Urothelium cell line (cell line): ENCODE measurements at places on chromosomes 5 and 9.

GRCh38 chr9:37471942-37472684 lies 6.9 kb upstream of the ZBTB5 start:
- peak; percentile 87 for DNase-seq

- DNase-seq: peak; percentile 34
Measured at GRCh38 chr5:96660971-96661854, 963 bp upstream of the CAST start.

- DNase-seq: no peak
Measured at GRCh38 chr9:129964901-129965734, 77.9 kb downstream of the FNBP1 start.

- DNase-seq: peak; percentile 36
Measured at GRCh38 chr5:73218552-73219171, 45.7 kb downstream of the TMEM174 start.

GRCh38 chr5:169656125-169656901 lies 19.2 kb downstream of the DOCK2 start:
- DNase-seq: no peak

- no peak for DNase-seq
Measured at GRCh38 chr9:124428751-124429529, 13.7 kb upstream of the PSMB7 start.

DNA sequence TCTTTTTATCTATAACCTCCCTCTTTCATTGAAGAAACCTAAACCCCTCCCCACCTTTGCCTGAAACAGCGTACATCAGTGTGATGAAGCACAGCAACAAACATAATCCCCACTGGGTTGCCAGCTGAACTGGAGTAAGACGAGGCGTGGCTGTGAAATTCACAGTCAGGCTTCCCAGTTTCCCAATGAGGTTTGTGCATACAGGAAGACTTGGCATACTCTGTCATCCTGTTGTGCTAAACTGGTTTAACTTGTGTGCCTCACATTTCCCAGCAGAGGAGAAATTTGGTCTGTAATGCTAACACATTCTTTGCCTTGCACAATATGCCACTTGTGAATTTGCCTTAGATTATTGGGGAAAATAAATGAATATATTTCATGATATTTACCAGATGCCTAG lies 121.5 kb downstream of the SV2C start:
- no peak for DNase-seq

- no peak for DNase-seq
Measured at GRCh38 chr9:37732086-37732741, 21.4 kb upstream of the TRMT10B start.

DNA sequence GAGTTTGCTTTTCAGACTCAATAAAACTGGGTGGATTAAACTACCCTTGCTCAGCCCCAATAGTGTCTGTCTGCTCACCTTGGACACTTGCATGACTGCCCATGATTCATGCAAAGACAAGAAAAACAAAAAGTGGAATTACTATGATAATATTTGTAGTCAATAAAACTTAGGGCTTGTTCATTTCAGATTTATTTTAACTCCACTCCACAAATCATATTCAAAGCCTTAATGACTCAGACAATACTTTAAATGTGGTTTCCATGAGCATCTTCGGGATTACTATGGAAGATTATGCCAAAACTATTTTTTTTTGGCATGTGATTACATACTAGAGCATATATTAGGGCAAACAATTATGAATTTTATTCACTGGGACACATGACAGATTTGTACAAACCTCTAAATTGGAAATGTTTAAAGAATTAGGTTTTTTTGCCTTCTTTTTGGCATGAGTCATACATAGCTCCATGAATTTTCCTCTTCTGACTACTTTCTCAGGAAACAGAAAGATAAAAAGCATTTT lies 468.9 kb downstream of the ACTL7B start:
- DNase-seq: peak; percentile 6

- DNase-seq: no peak
Measured at GRCh38 chr9:97556721-97557605, 55.5 kb downstream of the TMOD1 start.

DNA sequence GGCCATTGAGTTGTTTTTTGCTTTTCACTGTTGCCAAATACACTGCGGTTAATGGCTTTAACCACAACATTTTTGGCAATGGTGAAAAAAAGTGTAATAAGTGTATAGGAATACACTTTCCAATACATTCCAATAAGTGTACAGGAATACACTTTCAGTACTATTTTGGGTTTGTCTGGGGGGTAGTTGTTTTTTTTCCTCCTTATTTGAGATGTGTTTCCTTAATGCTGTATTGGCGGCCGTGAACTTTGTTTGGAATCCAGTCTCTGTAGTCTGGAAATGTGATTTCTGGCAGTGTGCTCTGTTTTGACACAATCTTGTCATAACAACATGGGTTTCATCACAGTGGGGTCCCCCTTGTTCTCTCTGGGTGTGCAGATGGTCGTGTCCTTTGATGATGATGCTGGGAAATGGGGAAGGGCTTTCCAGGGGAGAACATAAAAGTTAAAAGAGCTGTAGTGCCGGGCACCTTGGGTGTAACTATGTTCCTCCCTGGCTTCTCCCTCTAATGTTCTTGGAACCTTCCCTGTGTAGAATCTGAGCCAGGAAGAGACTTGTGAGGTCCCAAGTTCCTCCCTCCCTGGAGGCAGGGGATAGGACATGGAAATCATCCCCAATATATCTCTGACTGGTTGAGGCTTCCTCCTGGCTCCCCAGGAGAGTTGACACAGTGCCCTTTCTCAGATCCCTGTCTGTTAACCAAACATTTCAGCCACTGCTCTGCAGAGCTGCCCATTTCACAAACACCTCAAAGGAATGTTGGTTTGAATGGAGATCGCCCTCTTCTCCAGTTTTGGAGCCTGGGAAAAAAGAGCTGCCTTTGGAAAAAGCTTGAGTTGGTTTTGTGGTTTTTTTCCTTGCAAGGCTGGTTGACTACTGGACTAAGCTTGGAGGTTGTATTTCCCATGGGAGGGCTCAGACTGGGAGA lies 44.8 kb downstream of the RCL1 start:
- peak; percentile 31 for DNase-seq

DNA sequence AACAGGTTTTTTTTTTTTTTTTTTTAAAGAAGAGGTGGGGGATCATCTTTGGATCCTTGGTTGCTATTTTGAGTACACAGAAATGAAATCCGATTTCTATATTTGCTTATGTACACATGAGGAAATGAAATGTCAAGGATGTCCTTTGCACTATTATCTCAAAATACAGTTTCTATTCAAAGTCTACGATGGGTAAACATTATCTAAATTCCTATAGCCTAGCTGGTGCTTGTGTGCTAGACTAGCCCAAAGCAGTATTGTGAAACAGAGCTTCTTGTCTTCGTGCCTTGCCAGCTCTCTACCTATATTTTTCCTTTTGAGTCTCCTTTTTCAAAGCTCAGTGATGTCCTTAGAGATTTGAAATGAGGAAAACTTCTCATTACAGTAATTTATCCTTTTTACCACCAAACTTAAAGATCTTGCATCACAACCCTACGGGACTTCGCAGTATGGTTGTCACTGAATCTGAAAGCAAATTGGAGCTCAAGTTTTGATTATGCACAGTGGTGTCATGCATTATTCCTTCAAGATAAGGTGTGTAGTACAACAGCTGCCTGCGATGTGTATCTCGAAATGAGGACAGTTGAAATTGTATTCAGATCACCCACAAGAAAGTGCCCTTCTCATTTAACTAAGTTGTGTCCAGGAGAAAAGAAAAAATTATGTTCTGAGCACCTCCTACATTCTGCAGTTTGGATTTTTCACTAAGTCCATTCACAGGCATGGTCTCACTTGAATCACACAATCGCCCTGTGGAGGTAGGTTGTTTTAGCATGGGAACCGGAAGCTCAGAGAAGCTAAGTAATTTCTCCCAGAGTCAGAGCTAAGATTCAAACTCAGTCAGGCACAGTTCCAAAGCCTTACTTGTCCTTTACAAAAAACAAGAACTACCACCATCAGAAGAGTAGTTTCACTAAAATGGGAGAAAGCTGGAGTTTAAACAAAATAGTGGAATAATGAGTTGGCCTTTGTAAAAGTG lies 379.0 kb downstream of the GLIS3 start:
- no peak for DNase-seq

DNA sequence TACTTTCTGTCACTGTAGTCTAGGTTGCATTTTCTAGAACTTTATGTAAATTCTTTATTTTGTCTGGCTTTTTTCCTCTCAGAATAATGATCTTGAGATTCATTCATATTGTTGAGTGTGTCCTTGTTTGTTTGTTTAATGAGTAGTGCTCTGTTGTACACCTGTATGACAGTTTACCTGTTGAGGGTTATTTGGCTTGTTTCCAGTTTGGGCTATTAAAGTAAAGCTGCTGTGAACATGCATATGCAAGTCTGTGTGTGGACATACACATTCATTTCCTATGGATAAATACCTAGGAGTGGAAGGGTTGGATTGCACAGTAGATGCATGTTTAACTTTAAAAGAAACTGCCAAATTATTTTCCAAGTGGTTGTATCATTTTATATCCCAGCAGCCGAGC lies 30.4 kb downstream of the MVB12B start:
- DNase-seq: no peak

DNA sequence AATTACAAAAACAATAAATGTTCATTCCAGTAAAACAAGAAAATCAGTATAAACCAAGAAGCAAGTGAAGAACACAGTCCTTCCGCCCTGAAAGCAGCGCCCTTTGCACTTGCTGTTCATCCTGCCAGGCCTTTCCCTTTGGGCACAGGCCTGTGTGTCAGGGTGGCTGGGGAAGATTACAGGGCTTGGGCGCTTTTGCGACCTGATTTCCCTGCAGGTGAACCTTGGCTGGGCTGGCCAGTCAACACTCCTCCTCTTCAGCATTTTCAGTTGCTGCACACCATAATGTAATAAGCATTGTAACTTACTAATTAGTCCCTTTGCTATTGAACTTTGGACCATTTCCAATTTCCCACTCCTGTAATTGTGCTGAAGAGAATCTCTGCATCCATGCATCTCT lies 38.6 kb upstream of the TDRD7 start:
- DNase-seq: no peak

DNA sequence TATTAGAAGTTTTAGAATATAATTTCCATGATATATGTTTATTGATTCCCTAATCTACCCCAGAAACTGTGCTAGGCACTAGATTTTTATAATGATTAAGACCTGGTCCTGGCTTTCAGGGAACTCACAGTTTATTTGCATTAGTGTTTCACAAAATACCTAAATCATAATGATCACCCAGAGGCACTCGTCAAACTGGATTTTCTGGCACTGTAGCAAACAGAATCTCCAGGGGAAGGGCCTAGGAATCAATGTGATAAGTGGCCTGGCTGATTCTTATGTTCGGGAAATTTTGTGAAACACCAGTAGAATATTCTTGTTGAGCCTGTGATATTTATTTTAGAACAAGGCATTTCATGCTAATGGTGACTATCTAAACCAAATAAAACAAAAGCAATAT lies 37.4 kb upstream of the SRP19 start:
- DNase-seq: no peak

DNA sequence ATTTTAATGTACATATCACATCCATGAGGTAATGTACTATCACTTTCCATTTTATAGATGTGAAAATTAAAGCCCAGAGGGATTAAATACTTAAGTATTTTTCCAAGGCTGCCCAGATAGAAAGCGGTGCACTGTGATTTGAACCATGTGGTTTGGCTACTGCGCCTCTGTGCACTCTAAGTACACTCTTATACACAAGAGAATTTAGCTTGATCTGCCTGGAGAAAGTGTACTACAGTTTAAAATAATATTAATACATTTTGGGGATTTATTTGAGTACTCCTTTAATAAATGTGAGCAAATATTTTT lies 360.4 kb upstream of the ACTBL2 start:
- no peak for DNase-seq

DNA sequence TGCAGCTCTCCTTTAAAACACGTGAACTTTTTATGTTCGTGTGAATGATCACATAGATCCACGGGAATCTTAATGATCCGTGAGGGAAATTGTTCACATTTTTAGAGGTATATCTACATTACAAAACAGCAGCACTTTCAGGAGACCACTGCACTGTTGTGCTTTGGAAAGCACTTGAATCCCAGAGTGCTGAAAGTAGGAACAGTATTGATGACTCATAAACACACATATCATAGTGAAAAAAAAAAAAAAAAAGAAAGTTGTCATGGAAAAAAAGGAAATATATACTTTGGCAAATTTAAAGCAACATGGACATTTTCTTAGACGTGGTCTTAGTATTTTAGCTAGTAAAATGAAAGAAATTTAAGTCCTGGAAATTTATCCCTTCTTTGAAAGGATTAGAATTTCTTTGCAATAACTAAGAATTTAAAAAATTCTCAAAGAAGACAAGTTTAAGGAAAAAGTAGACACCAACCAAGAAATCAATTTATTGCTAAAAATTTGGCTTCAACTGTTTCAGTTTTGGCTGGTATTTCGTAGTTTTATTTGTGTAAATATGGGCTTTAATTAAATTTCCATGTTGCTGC lies 55.4 kb downstream of the ADGRV1 start:
- DNase-seq: peak; percentile 20

GRCh38 chr5:4563400-4563799 lies 576.7 kb upstream of the ADAMTS16 start:
- DNase-seq: no peak

GRCh38 chr9:114002986-114003350 lies 75.1 kb downstream of the AMBP start:
- no peak for DNase-seq

GRCh38 chr5:60633341-60633740 lies 66.6 kb downstream of the DEPDC1B start:
- no peak for DNase-seq

DNA sequence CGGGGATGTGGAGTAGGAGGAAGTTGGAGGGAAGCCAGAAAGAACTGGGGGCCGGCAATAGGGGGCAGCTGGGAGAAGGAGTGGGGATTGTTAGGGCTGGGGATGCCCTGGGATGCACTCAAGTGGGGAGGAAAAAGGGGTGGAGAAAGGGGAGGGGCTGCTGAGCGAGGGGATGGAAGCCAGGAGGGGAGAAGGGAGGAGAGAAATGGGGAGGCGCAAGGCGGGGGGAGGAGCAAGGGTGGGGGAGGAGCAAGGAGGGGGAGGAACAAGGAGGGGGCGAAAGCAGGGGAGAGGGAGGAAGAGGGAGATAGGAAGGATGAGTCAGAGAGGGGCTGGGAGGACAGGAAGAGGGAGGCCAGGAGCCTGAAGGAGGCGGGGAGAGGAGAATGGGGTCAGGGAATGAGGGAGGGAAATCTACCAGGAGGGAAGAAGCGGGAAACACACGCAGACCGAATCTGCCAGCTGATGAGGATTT lies 1.6 kb downstream of the IRX4 start:
- DNase-seq: peak; percentile 88

DNA sequence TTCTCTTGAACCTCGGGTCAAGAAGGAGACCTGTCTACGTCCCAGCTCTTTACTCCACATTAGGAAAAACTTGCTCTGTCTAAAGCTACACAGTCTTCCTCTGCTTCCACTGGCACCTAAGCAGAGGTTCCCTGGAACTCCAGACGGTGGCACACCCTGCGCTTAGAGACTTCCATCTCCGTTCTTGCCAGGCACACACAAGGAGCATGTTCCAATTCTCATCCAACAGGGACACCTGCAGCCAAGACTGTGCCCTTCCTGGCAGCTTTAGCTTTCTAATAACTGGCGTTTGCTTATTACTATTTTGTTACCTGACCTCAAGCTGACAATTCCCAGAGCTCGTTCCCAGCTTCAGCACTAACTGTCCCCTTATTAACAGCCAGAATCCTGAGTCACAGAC lies 16.0 kb downstream of the CAPSL start:
- no peak for DNase-seq
